ENCODE measurements at places on chromosomes 3 and 15.

GRCh38 chr3:87320756-87321626 is 44.6 kb upstream of the POU1F1 start:
- no peak for DNase-seq

GRCh38 chr15:69612112-69612511 is 159.5 kb downstream of the RPLP1 start:
- no peak for DNase-seq

DNA sequence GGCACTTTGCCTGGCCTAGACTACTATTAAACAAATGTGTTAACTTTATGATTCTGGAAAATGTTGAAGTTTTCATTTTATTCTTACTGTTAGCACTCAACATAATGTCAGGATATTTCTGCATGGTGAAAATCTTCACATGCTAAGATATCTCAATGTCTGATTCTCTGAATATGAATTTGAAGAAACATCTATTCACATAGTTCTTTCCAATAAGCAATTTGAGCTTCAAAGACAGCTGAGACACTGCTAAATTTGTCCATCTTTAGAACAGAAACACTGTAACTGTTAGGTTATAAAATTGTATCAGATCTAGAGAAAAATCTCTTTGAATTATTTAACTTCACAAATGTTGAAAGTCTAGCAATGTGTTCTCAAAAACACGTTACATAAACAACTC is 970.2 kb downstream of the PLOD2 start:
- DNase-seq = no peak

DNA sequence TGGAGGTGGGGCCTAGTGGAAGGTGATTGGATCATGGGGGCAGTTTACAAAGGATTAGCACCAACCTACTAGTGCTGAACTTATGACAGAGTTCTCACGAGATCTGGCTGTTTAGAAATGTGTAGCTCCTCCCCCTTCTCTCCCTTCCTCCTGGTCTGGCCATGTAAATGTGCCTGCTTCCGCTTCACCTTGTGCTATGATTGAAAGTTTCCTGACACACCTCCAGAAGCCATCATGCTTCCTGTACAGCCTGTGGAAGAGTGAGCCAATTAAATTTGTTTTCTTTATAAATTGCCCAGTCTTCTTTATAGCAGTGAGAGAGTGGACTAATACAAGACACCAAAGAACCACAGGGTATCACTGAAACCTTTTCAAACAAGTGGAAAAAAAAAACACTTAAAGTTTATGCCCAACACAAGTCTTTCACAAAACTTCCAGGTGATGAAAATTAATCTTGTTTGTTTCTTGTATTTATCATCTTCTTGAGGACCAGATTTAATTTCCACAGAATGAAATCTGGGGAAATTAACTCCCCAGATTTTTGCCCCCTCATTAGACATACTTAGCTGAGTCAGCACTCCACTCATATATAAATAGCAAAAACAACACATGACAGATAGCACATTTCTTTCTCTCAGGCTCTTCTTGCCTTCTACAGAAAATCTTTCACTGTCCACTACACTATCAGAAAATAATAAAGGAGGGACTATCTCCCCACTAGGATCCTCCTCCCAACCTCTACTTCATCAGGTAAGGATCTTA is 847.2 kb downstream of the TUSC7 start:
- DNase-seq = no peak

DNA sequence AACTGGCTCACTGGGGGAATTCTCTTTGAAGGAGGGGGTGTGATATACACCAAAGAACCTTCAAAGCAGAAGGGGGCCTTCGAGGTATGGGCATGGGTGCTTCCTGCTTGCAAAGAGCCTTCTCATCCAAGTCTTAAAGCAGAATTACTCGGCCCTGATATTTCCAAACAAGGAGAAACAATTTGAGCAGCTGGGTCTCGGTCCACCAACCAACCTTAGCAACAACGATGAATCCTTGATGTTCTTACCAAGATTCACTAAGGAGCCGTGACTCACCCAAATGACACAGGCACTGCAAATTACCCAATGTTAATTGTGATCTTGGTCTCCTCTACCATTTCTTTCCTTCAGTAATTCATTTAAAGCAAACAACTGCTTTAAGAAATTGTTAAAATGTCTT is 7.7 kb downstream of the HOMER2 start:
- DNase-seq = peak; percentile 99

DNA sequence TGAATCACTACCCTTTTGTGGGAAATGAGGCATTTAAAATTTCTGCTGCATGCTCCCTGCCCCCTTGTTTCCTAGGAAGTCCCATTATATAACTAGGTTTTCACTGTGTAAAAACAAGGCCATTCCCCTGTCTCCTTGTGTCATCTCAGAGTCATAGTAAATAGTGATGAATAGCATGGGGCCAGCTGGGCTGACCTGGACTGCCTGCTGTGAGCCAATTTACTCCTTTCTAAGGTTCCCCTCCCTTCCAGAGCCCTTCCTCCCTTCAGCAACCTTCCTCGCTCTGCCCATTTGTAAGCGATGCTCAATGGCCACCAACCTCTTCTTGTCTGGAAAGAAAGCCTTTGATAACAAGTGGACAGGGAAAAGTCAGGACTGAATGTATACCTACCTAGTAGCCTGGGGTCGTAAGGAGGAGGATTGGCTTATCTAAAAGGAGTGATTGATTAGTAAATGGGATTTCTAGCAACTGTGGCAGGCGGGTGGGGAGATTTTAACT is 11.7 kb downstream of the ITGA11 start:
- no peak for DNase-seq

- DNase-seq = peak; percentile 79
These were observed 62.8 kb downstream of the EPHB1 start for GRCh38 chr3:134857776-134858362.

GRCh38 chr3:21839592-21839991 is 88.6 kb upstream of the ZNF385D start:
- DNase-seq = peak; percentile 92

GRCh38 chr3:142216321-142216720 is 9.1 kb downstream of the GK5 start:
- DNase-seq = no peak

DNA sequence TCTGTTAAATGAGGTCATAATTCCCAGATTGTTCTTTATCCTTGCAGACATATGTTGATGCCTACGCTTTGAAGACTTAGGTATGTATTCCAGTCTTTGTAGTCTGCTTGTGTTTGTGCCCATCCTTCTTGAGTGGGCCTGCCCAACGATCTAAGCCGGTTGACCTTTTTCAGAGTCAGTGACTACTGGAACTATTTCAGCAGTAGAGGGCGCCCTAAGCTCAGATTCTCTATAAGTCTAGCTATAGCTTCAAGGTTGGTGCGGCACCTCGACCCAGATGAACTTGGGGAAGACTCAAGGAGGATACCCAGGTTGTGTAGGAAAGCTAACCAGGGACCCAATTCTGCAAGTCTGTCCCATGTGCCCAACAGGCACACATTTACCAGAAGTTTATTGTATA is 228.8 kb upstream of the PPP2R3A start:
- no peak for DNase-seq

GRCh38 chr15:51799282-51800252 is 29.9 kb upstream of the TMOD3 start:
- DNase-seq = no peak
